ENCODE measurements at places on chromosomes 6 and 20.

DNA sequence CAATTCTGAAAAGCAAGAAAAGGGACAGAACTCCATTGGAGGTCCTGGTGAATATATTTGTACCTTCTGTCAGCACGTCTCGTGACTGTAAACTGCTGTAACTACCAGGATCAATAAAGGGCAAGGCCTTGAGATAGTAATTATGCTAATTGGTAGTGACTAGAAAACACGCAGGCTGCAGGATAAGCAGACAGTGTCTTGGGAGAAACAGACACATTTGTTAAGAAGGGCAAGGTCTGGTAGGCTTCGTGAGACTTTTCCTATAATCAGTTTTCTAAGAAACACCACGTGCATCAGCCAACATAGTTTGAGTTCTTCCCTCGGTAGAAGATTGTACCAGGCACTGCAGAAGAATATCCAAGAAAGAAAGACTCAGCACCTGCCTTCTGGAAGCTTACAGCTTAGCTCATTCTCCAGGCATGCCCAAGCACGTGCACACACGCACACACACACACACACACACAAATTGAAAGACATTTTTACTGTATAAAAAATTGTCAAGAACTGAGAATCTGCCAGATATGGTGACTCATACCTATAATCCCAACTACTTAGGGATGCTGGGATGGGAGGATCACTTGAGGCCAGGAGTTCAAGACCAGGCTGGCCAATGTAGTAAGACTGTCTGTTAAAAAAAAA, 167.0 kb upstream of the SASH1 start:
- DNase-seq: no peak

- no peak for DNase-seq
Observed at GRCh38 chr20:2220298-2220697, 75.5 kb upstream of the TGM3 start.

GRCh38 chr6:41318654-41319565, 16.5 kb upstream of the NCR2 start:
- DNase-seq: peak; percentile 70

- no peak for DNase-seq
Observed at GRCh38 chr6:66699385-66699784, 992.4 kb upstream of the EYS start.

GRCh38 chr20:15882553-15882952, 690.7 kb downstream of the KIF16B start:
- no peak for DNase-seq
